SK-MEL-5 (cell line): ENCODE measurements at places on chromosomes 3 and 15. TPM values are rescaled to one million over a fixed set of nuclear protein-coding genes. Genes with fewer than 3 reads are reported as not detected.

DNA sequence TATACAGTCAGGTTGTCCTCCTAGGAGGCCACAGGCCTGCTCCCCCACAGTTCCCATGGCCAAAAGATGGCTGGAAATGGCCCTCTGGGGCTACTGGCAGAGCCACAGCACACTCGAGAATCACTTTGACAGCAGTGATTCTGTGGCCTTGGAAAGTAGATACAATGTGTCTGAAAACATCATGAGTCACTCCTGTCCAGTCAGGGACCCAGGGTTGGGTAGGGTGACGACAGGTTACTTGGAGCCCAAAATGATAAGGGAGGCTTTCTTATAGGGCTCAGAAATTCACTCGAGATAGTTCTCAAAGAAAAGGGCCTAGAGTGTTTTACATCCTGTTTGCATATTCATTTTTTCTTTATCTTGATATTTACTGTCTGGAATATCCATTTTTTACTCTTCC, 24.3 kb downstream of the MRPS25 start:
- no peak for DNase-seq

GRCh38 chr15:75346796-75347221, at the start of gene NEIL1:
NEIL1 (plus strand) TSS chr15:75347039; CDS start chr15:75348906, 1,867 bp downstream.
- DNase-seq, result no peak

GRCh38 chr3:27869152-27869551, 147.0 kb upstream of the EOMES start:
- DNase-seq, result no peak

DNA sequence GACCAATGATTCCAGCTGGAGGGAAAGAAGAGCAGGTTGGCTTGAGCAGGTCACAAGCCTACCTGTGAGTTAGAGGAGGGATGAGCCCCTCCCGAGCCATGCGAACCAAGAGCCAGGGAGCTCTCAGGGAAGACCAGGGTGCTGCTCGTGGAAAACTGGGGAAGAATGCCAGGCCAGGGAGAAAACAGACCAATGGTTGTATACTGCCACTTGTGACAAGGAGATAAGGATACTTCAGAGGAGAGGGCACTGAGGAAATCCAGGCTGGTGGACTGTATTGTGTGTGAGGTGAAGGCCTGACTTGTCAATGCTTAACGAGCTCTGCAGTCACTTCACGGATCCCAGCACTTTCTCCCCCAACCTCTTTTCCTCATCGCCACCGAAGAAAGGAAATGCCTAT, 177.7 kb downstream of the SSR3 start:
- DNase-seq, result no peak

- DNase-seq, result peak; percentile 47
These were observed 192.9 kb upstream of the CADPS start for GRCh38 chr3:63067999-63068645.

DNA sequence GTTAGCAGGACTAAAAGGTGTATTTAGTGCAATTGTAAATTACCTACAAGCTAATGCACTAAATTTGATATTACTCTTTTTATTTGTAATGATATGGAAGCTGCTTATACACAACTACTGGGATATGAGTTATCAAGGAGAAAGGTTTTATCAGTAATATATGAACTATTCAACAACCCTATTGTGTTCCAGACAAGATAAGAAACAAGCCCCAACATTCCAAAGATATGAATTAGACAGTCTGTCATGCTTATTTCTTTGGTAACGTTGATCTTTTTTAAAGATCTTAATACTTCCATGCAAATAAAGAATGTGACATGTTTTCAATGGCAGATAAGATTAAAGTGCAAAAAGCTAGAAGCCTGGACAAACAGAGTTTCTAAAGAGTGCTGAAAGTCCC, 314.0 kb upstream of the THBS1 start:
- DNase-seq, result no peak

DNA sequence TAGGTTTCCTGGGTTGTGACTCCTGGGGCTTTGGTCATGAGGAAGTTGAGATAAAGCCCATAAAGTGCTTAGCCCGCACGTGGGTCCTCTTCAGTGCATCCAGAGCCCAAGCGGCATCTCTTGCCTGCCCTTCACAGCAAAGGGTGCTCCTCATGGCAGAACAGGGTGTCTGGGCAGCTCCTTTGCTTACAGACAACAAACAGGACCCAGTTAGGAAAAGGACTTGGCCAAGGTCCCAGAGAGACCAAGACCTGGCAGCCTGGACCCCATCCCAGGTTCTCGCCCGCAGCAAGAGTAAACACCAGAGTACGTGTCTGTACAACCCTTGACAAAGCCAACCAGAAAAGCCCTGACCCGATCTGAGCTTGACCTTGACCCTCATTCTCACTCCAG, 27.0 kb downstream of the ALS2CL start:
- DNase-seq, result no peak

DNA sequence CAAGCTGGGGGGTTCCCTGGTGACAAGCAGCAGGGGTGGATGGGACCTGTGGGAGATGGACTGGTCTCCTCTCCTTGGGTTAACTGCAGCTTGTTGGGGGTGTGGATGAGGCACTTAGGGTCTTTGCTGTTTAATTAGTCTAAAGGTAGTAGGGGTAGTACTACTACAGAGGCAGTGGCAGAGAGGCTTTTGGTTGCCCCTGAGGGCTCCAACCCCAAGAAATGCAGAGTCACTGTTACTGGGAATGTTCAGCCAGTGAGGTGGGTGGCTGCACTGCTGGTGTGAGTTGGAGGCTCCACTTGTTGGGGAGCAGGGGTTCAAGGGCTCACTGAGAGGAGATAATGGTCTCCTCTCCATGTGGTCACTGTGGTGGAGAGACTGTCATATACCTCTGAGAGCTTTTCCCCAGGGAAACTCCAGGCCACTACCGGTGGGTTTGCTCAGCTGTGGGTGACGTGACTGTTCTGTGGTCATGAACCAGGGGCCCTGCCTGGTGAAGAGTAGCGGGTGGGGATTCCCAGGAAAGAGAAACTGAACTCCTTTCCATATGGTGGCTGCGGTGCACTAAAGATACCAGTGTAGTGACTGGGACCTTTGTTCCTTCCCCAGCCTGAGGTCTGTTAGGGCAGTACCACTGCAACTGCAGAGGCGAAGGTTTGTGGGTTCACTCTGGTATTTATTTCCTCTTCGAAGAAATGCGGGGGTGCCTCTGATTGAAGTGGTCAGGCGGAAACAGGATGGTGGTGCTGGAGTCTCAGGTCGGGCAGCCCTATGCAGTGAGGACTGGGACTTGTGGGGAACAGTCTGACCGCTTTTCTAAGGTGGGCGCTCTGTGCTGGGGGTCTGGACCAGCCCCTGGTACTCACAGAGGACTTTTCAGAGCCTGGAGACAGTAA, 68.9 kb upstream of the TNFSF10 start:
- no peak for DNase-seq

- no peak for DNase-seq
These were observed 15.2 kb downstream of the GXYLT2 start for GRCh38 chr3:72903004-72903403.

DNA sequence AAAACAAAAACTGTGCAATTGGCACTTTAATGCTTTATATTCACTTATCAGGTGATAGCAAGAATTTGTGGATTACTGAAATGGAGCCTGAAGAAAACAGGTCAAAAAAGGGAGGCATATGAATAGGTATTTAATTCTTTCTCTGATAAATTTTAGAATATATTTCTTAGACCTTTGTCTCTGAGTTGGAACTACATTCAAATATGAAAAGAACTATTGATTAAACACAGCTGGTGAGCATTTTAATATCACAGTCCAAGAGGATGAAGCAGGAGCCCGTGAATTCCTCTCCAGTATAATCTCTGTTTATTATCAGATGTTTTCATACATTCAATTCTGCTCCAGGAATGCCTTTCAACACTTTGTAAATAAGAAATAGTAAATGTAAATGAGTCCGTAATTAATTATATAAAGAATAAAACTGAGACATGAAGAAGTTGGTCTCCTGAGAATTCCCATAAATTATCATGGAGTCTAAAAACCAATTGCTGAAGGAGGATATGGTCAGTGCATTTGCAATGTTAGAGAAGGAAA, 86.3 kb upstream of the ARHGEF26 start:
- no peak for DNase-seq

DNA sequence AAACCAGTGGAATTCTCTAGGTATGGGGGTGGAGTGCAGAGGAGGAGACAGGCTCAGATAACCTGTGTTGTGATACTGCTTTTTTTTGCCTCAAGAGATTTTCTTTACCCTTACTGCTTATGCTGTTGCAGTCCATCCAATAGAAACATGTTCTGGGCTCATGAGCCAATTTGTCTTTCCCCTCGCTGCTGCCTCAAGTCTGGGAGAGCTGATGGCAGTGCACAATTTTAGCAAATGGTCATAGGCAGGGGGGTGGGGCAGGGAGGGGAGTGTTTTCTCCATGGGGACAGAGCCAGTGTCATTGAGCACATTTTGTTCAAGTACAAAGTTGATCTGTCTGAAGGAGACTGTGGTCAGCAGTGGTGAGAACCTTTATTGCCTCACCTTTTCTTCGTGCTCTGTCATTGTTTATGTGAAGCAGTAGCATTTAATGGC, 134.9 kb downstream of the MBNL1 start:
- no peak for DNase-seq

GRCh38 chr3:4997946-4998345, 18.7 kb downstream of the BHLHE40 start:
- DNase-seq, result no peak

- no peak for DNase-seq
These were observed 39.6 kb downstream of the HGD start for GRCh38 chr3:120642368-120642948.

DNA sequence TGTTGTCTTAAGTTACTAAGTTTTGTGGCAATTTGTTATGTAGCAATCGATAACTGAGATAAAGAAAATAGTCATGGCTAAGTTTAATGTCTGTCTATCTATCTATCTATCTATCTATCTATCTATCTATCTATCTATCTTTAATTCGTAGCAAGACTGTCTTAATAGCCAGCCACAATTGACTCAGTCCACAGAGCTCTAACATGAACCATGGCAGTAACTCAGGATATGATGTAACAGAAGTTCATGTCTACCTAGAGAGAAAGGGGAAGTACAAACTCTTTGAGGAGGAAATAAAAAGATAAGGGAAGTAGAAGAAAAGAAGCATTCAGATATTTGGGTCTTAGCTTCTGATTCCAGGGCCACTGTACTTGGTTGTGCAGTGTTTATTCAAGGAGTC, 61.5 kb upstream of the FNDC3B start:
- no peak for DNase-seq

The GPR15 gene
- total RNA-seq, result not detected in 2 replicates

The AGTR1 gene
- 0.08 and 0.13 TPM in 2 replicates for total RNA-seq

The ADAMTSL3 gene
- total RNA-seq, result 0.05 and 0.08 TPM in 2 replicates

The P2RY13 gene
- not detected in 2 replicates for total RNA-seq

The ADGRG7 gene
- total RNA-seq, result not detected in 2 replicates

The FHIT gene
- 3.9 and 4.0 TPM in 2 replicates for total RNA-seq
